ENCODE measurements at places on chromosomes 12 and 14.

GRCh38 chr14:64417771-64418125 lies 29.6 kb downstream of the MTHFD1 start:
- no peaks in the 10 kb centered on the region for H3K27me3 ChIP-seq
- H3K4me3 ChIP-seq = no peak overlapping the region
- H3K4me1 ChIP-seq = no peaks in the 10 kb centered on the region
- DNase-seq = no peak
- no peak overlapping the region for H3K27ac ChIP-seq

DNA sequence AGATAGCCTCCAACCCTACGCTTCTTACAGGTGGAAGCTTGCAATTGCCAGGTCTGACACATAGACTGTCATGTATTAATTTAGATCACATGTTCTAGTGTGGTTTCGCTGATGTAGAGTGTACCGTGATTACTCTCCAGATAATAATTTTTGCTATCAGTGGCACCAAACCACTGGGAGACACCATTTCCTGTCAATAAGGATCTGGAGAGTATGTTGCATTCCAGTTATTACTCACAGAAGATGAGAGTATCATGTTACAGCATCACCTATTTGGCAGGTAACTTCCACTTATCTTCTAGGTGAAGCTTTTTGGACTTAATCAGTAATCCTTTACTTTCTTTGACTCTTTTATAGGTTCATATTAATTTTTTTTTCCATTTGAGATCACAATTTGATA lies 147.2 kb downstream of the HELB start:
- peaks cover 3% of the 10 kb centered on the region for H3K36me3 ChIP-seq
- H3K4me3 ChIP-seq = no peak overlapping the region
- no peak for DNase-seq
- no peak overlapping the region for H3K27ac ChIP-seq

DNA sequence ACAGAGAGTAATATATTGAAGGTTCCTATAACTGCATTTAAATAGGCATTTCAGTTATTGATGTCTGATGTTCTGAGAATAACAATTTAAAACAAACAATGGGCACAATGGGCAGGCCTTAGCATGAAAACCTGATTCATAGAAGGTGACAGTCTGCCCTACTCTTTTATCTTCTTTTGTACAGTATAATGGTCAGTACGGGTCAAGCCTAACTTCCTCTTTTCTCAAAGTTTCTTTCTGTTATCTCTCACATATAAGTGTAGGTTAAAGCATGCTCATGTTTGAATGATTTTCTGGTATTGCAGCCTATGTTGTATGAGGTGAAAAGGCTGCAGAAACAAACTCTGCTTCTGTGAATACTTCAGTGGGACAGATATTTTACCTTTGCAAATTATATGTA lies 14.2 kb downstream of the FKBP3 start:
- H3K4me1 ChIP-seq = no peaks in the 10 kb centered on the region
- DNase-seq = no peak
- no peaks in the 10 kb centered on the region for H3K27me3 ChIP-seq
- no peak overlapping the region for H3K4me3 ChIP-seq
- no peak overlapping the region for H3K27ac ChIP-seq
- peaks cover 19% of the 10 kb centered on the region for H3K36me3 ChIP-seq

- H3K27ac ChIP-seq = peak overlapping the region; percentile 43
- no peaks in the 10 kb centered on the region for H3K27me3 ChIP-seq
- H3K36me3 ChIP-seq = no peaks in the 10 kb centered on the region
- H3K4me1 ChIP-seq = peaks cover 6% of the 10 kb centered on the region
- peak; percentile 89 for DNase-seq
Observed at GRCh38 chr12:53159195-53159839, 21.2 kb upstream of the ZNF740 start.

GRCh38 chr14:50775357-50775756 lies 55.6 kb downstream of the NIN start:
- peaks cover 13% of the 10 kb centered on the region for H3K36me3 ChIP-seq
- no peak overlapping the region for H3K4me3 ChIP-seq
- H3K27ac ChIP-seq = no peak overlapping the region
- H3K27me3 ChIP-seq = no peaks in the 10 kb centered on the region

DNA sequence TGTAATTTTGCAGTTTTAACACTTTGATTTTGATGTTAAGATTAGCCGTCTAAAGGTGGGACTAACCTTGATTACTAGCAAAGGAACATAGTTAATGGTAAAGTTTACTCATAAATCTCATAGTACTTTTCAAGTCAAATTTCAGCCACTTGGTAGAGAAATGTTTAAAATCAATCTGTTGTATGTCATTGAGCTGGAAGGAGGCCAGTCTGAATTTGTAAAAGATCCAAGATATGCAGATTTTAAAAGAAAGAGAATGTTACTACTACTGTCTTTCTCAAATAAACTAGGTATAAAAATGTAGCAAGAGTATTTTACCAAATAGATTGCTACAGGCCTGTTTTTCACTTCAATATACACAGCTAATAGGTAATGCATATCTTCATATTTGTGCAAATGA lies 600.8 kb upstream of the SEL1L start:
- no peaks in the 10 kb centered on the region for H3K27me3 ChIP-seq
- H3K4me3 ChIP-seq = no peak overlapping the region
- DNase-seq = no peak

GRCh38 chr14:75372260-75372659 lies 55.6 kb upstream of the JDP2 start:
- H3K36me3 ChIP-seq = peaks cover 2% of the 10 kb centered on the region
- H3K27me3 ChIP-seq = peaks cover 2% of the 10 kb centered on the region
- H3K4me1 ChIP-seq = peaks cover 8% of the 10 kb centered on the region
- no peak overlapping the region for H3K27ac ChIP-seq
- no peak for DNase-seq

- no peak overlapping the region for H3K4me3 ChIP-seq
- no peak for DNase-seq
- H3K4me1 ChIP-seq = peaks cover 5% of the 10 kb centered on the region
- H3K36me3 ChIP-seq = no peaks in the 10 kb centered on the region
- no peak overlapping the region for H3K27ac ChIP-seq
Observed at GRCh38 chr12:116551952-116552772, 7.0 kb upstream of the MAP1LC3B2 start.

DNA sequence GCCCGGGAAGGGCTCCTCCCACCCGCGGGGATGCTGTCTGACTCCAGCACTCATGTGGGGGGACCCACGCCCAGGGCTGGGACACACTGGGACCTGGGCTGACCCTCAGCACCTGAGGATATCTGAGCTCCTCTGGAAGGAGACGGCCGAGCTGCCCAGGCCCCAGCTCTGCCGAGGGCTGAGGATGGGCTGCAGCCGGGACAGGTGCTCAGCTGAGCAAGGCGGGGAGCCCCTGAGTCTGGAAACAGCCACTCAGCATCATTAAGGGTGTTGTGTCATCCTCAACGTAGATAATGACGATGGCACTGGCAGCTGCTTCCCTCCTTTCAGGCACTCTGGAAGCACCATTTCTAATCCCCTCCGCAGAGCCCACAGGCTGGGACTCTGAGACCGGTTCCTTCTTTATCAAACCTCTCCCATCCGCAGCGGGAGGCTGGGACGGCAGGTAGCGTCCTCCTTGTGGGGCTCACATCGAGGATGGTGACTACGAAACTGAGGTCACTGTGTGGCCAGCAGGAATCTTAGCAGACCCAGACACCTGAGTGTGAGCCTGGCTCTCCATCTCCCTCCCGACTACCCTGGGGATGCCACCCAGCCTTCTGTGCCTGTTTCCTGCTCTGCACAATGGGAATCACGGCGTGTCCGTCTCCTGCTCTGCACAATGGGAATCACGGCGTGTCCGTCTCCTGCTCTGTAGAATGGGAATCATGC lies 26.7 kb upstream of the SFSWAP start:
- DNase-seq = no peak
- no peak overlapping the region for H3K27ac ChIP-seq
- peaks cover 24% of the 10 kb centered on the region for H3K27me3 ChIP-seq
- peaks cover 5% of the 10 kb centered on the region for H3K36me3 ChIP-seq
- no peak overlapping the region for H3K4me3 ChIP-seq

DNA sequence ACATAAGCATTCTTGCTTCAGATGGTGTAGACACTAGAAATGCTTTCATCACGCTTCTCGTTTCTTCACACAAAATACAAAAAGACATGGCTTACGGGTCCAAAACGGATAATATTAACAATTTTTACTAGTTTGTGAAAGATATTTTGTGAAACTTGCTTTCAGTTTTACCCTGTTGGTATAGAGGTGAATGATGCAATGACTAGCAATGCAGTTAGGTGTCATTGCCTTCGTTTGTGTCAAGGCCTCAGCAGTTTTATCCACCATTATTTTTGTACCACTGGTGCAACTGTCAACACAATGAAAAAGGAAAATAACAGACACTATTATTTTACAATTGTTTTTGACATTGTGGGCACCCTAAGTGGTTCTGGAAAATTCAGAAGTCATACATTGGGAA lies 323.0 kb downstream of the FLRT2 start:
- no peak overlapping the region for H3K4me3 ChIP-seq
- no peaks in the 10 kb centered on the region for H3K4me1 ChIP-seq
- no peaks in the 10 kb centered on the region for H3K36me3 ChIP-seq
- no peaks in the 10 kb centered on the region for H3K27me3 ChIP-seq
- no peak overlapping the region for H3K27ac ChIP-seq

GRCh38 chr12:94109160-94109559 lies 39.2 kb upstream of the PLXNC1 start:
- no peak for DNase-seq

GRCh38 chr12:68416826-68417225 lies 84.7 kb upstream of the MDM1 start:
- no peak overlapping the region for H3K4me3 ChIP-seq
- no peaks in the 10 kb centered on the region for H3K36me3 ChIP-seq
- no peak for DNase-seq
- peaks cover 6% of the 10 kb centered on the region for H3K4me1 ChIP-seq
- no peak overlapping the region for H3K27ac ChIP-seq
- H3K27me3 ChIP-seq = no peaks in the 10 kb centered on the region

- peaks cover 37% of the 10 kb centered on the region for H3K4me1 ChIP-seq
- DNase-seq = no peak
- H3K27ac ChIP-seq = no peak overlapping the region
- H3K4me3 ChIP-seq = peak overlapping the region; percentile 31
- peaks cover 11% of the 10 kb centered on the region for H3K27me3 ChIP-seq
Observed at GRCh38 chr14:95320955-95321600, 1.4 kb upstream of the CLMN start.

GRCh38 chr14:99764222-99764706 lies 28.9 kb upstream of the EML1 start:
- H3K36me3 ChIP-seq = no peaks in the 10 kb centered on the region
- H3K4me3 ChIP-seq = no peak overlapping the region
- H3K4me1 ChIP-seq = peaks cover 16% of the 10 kb centered on the region

DNA sequence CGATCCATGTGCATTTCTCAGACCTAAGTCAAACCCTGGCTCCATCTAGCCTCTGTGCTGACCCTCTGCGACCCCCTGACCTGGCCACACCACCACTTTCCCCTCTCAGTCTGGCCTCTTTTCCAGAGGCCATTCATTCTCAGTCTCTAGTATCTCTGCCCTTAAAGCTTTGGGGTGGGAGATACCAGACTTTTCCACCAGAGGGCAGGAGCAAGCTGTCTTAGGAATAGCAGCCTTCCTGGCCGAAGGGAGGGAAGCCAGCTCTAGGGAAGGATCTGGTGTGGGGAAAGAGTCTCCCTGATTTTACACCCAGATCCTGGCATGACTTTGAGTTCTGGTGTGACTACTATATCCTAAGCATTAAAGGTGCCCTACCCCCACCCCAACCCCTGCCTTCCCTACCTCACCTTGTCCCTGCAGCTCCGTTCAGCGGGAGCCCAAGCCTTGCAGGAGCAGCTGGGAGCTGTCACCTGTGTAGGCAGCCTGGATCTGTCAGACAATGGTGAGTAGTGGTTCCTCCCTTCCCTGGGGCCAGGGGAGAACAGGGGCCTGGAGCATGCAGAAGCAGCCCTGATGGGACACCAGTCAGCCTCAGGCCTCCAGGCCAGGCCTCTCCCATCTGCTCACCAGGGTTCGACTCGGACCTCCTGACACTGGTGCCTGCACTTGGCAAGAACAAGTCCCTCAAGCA lies 6.6 kb downstream of the CARMIL3 start:
- no peak overlapping the region for H3K27ac ChIP-seq
- peak overlapping the region; percentile 62 for H3K4me3 ChIP-seq
- H3K36me3 ChIP-seq = no peaks in the 10 kb centered on the region
- peaks cover 5% of the 10 kb centered on the region for H3K4me1 ChIP-seq
- no peaks in the 10 kb centered on the region for H3K27me3 ChIP-seq
- peak; percentile 26 for DNase-seq

GRCh38 chr12:6033546-6033945 lies 88.5 kb upstream of the ANO2 start:
- H3K27me3 ChIP-seq = peaks cover 4% of the 10 kb centered on the region
- H3K36me3 ChIP-seq = no peaks in the 10 kb centered on the region
- no peak overlapping the region for H3K4me3 ChIP-seq
- H3K4me1 ChIP-seq = peaks cover 4% of the 10 kb centered on the region

- no peaks in the 10 kb centered on the region for H3K36me3 ChIP-seq
- DNase-seq = peak; percentile 43
- no peak overlapping the region for H3K27ac ChIP-seq
Observed at GRCh38 chr14:74913986-74914573, 9.0 kb downstream of the RPS6KL1 start.

DNA sequence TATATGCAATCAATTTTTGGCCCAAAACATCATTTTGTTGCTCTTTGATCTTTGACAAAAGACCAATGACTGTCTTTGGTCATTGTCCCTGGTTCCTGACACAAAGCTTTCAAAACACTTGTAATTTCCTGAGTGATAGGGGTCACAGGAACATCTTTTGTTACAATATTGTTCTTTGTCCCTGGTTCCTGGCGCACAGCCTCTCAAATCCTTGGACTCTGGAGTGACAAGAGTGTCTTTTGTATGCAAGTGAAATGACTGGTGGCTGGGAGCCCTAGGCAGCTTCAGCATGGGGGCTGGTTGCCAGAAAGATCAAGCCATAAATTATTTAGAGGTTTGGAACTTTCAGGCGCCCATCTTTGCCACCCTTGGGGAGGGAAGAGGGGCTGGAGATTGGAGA lies 53.9 kb downstream of the DNAH10 start:
- no peak overlapping the region for H3K27ac ChIP-seq
- peaks cover 16% of the 10 kb centered on the region for H3K36me3 ChIP-seq
- no peak for DNase-seq
- no peak overlapping the region for H3K4me3 ChIP-seq
- H3K27me3 ChIP-seq = no peaks in the 10 kb centered on the region

DNA sequence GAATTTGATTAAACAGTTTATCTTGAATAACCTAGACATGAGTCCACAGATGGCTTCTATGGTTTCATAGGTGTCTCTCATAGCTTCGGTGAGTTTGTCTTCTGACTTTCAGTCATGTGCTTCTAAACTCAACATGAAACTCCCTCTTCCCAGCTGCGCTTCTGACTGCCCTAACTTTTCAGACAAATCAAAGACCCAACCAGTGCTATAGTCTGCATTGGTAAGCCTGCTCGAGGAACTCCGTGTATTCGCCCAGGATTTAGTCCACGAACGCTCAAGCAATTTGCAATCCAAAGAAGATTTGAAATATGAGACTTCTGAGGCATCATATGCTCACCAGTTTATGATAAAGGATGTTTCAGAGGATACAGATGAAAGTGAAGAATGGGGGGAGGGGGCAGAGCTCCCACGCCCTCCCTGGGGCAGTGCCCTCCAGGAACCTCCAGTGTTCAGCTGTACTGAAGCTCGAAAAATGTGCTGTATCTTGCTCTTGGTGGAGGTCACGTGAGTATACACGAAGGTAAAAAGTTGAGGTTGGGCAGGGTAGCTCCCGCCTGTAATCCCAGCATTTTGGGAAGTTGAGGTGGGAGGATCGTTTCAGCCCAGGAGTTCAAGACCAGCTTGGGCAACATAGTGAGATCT lies 5.2 kb upstream of the RILPL2 start:
- H3K4me3 ChIP-seq = no peak overlapping the region
- DNase-seq = no peak
- H3K4me1 ChIP-seq = no peaks in the 10 kb centered on the region
- no peak overlapping the region for H3K27ac ChIP-seq
